ENCODE measurements at places on chromosomes 3 and 15.

- DNase-seq: no peak
Measured at GRCh38 chr15:27561816-27562215, 537.3 kb downstream of the OCA2 start.

GRCh38 chr15:38040615-38041014 is 106.2 kb downstream of the TMCO5A start:
- no peak for DNase-seq

GRCh38 chr3:31661993-31662670 is 129.4 kb downstream of the STT3B start:
- DNase-seq: no peak

- peak; percentile 35 for DNase-seq
Measured at GRCh38 chr3:122902326-122902725, 107.5 kb downstream of the SLC49A4 start.

DNA sequence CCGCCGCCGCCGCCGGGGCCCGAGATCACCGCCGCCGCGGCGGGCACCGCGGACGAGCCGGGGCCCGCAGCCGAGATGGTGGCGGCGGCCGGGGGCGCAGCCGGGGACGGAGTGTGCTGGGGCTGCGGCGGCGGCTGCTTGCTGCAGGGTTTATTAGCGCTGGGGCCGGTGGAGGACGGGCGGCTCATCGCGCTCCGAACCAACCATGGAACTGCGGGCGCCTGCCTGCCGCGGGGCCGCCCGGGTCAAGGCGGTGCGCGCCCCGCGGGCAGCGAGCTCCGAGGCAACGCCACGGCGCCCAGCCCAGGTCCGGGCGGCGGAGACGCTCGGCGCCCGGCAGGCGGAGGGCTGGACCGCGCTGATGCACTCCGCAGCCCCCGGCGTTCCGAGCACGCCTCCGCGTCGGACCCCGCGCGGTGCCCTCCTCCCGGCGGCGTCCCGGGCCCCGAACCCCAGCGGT is 277 bp downstream of the SIAH2 start:
- no peak for DNase-seq

DNA sequence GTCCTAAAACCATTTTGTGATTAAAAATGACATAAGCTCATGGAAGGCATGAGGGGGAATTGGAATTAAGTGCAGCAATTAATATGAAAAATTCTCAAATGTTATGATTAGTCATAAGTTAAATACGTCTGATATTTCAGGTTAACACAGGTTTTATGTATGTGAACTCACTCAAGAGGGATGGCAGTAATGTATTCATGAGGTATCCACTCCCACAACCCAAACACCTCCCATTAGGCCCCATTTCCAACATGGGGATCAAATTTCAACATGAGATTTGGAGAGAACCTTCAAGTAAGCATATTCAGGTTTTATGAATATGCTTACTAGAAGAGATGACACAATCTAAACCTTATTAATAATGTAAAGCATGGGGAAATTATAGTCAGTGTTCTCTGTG is 41.6 kb upstream of the IL20RB start:
- DNase-seq: no peak

GRCh38 chr3:58049143-58049785 is 41.0 kb downstream of the FLNB start:
- DNase-seq: no peak

DNA sequence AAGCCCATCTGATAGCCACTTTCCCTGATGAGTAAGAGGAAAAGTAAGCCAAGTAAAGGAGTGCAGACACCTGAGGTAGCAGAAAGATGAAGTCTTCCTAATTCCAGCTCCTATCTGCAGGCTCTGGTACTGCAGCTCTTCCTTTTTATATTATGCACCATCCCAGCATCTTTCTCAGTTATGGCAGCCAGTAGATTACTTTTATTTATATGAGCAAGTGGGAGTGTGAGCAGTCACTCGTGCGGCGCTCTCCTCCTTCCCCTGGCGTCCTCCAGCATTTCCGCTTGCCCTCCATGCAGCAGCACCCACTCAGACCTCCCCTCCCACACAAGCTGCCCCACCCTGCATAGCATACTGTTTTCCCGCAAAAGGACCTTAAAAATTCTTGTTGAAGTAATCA is 465.9 kb upstream of the DPPA4 start:
- DNase-seq: no peak

DNA sequence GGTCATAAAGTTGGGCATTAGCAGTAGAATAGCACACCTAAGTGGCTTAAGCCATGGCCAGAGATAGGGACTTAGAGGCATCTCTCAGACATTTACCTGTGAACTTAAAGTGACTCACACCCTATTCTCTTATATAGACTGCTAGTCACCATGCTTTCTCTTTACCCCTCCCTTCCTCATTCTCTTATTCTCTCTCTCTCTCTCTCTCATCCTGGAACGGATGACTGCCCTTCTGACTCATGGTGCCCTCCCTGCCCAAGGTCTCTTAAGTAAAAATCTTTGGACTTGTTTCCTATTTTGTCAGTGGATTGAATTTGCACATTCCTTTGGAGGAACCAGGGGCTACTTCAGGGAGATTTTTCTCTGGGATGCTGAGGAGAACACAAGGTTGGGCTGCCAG is 58.8 kb downstream of the NPAP1 start:
- no peak for DNase-seq

DNA sequence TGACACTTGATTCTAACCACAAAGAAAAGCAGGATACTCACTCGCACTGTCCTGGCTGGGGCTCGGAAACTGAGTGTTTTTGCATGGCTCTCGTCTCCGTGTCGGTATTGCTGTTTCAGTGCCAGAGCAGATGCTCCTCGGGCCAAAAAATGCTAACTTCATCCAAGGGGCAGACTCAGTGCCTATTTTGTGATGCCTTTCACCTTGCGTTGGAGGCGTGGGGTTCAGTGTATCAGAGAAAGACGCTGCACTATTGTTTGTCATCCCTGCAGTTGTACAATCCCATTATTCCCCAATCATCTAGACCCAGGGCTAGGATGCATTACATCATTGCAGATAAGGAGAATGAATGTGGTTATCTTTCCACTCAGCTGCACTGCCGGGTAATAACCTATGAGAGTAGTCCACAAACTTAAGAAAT is 1.4 kb downstream of the CACNA2D3 start:
- no peak for DNase-seq

- no peak for DNase-seq
Measured at GRCh38 chr3:136161516-136161915, 34.6 kb downstream of the MSL2 start.

Data from NK-92 treated with Interleukin-12 subunit alpha and Interleukin-12 subunit beta, amount 100 ng/mL, for 24 hours (cell line).